Anterior cingulate cortex (tissue), 58 donors: ENCODE measurements at places on chromosomes 4 and X.
A peak's percentile ranks its signal among the peaks of the same experiment; 100 is the strongest.

- DNase-seq: no peak
These were observed 178.4 kb upstream of the GPRIN3 start for GRCh38 chr4:89486042-89486441.

GRCh38 chrX:7283741-7284140, 135.8 kb upstream of the PUDP start:
- DNase-seq: no peak

DNA sequence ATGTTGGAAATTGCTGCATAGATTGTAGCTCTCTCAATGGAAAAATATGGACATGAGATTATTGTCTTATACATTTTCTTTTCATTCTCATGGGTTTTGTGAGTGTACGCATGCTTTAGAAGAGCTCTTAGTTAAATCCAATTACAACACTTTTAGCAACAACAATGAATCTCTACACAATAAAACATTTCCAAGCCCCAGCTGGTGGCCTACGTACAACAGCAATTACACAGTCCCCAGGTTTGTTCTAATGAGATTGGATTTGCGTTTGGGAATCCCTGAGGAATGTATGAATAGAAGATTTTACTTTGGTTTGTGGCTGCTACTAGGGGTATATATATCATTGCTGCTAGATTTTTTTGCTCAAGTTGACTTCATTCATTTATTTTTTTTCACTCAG, 98.6 kb downstream of the FHDC1 start:
- no peak for DNase-seq

DNA sequence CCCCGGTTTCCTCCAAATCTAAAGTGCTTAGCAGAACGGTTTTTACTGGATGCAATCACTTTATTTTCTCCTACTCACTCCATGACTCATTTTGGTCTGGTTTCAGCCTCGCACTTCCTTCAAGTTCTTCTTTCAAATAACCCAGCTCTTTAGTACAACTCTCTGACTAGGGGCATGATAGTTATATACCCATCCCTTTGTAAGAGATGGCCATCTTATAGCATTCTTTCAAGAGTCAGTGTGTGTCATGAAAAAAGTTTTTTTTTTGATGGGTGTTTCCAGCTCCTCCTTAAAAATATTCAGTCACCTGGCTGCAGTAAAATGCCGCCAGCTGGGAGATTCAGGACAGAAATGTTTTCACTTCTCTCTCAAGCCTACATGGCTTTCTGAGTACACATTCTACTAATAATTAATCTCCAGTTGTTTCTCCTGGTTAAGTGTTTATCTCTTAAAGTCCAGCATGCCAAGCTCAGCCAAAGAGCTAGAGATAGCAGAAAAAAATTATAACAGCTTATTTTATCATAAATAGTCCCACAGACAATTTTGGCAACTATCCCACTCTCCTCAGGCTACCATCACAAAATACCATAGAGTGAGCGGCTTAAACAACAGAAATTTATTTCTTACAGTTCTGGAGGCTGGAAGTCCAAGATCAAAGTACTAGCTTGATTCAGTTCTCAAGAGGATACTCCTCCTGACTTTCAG, 139.3 kb downstream of the GASK1B start:
- DNase-seq: no peak

GRCh38 chrX:12954981-12955380, 19.9 kb upstream of the TMSB4X start:
- DNase-seq: no peak

DNA sequence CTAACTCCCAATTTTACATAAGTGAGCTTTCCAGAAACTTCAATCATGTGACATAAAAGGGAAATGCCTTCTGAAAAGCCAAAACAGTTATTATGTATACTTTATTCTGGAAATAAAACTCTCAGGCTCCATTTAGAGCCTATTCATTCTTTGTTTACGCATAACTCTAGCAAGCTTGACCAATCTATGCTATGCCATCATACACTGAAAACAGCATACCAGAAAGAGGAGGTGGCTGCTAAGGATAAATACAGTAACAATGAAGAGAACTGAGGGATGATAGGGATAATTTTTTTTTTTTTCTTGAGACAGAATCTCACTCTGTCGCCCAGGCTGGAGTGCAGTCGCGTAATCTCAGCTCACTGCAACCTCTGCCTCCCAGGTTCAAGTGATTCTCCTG, 24.4 kb downstream of the CDKL2 start:
- DNase-seq: no peak

DNA sequence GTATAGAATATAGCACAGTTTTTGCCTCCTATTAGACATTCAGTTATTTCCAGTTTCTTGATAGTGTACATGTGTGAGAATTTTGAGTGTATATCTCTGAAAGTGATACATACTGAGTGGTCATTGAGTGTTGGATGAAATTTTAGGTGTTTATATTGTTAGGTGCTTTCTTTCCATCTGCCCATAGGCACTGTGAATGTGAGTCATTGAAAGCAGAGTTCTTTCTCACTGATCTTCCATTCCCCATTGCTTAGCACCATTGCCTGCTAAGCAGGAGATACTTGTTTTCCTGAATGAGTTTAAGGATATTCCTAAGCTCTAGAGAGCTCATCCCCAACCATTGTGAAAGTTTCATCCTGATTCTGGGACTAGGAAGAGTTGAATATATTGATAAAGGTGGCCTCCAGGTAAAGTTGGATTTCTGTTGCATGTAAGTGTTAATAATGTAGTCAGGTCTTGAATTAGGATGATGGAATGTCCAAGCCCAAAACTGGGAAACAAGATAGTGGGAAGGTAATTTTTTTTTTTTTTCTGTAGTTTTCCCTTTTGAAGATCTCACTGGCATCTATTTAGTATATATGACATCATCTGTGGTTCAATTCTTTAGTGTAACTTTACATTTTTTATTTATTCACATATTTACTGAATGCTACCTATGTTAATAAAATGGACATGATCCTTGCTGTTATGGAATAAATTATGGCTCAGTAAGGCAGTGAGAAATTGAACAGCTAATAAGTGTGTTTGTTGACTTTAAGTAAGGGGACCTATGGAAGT, 22.1 kb downstream of the UBE2K start:
- DNase-seq: no peak

DNA sequence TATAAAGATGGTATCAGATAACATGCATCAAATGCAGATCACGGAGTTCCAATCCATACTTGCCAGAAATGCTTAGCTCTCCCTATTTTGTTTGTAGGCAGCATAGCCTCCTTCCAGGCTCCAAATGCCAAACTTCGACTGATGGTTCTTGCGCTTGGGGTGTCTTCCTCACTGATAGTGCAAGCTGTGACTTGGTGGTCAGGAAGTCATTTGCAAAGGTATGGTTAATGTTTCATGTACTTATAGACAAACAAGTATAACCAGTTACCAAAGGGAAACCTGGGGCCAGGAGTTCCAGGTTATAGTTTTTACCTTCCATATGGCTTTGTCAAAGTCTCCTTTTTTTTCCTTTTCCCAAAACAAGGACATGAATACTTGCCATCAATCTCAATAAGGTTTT, 5.3 kb downstream of the CWH43 start:
- DNase-seq: no peak

DNA sequence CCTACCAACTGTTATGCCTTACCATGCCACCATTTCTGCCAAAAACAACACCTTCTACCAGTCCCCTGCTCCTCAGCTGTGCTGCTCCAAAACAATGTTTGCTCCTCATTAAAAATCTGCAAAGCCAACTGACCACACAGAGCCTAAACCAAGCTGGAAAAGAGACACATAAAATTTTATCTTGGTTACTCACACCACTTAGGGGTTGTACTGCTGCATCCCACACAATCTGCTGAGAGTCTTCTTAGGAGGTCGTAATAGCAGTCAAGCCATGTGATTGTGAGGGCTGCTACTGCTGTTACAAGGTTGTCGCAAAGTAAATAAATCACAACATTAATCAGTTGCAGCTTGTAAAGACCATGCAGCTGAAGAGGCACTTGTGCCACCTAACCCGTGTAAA, 607.4 kb upstream of the FAM241A start:
- no peak for DNase-seq

GRCh38 chr4:94700298-94700697, 57.5 kb upstream of the BMPR1B start:
- no peak for DNase-seq

GRCh38 chr4:86452924-86453531, 93.2 kb upstream of the MAPK10 start:
- no peak for DNase-seq

- no peak for DNase-seq
These were observed 783.5 kb downstream of the STPG2 start for GRCh38 chr4:97359826-97360225.

DNA sequence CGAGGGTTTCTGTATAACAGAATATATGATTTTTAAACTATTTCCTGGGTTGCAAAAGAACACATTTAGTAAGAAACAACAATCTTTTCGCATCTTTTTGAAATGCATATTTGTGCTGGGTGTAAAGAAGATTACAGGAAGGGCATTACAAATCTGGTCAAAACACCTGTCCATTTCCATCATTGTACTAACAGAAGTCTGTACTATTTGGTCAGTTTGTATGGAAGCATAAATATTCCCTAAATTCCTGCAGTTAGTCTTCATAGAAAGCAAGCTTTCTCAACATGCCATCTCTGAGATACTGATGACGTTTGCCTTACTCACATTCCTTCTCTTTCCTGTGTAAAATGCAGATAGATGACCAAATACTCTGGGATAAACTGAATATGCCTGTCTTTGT, 203.3 kb downstream of the NWD2 start:
- no peak for DNase-seq

DNA sequence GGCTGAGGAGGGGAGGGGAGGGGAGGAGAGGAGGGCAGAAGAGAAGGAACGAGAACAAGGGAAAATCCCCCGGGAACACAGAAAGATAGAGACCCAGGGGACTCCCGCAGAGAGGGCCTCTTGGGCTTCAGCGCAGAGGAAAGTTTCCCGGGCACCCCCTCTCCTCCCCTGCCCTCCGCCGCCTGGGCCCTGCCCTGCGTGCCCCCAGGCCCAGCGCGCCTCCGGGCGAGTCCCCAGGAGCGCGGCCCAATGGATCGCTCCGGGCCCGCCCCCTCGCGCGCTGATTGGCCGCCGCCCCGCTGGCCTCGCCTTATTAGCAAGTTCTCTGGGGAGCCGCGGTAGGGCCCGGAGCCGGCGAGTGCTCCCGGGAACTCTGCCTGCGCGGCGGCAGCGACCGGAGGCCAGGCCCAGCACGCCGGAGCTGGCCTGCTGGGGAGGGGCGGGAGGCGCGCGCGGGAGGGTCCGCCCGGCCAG, at the start of gene MSX1:
MSX1 (plus strand) TSS at position 341 of the 474 bp plus-strand sequence. CDS start 235 bp downstream, outside the sequence.
- peak; percentile 41 for DNase-seq

DNA sequence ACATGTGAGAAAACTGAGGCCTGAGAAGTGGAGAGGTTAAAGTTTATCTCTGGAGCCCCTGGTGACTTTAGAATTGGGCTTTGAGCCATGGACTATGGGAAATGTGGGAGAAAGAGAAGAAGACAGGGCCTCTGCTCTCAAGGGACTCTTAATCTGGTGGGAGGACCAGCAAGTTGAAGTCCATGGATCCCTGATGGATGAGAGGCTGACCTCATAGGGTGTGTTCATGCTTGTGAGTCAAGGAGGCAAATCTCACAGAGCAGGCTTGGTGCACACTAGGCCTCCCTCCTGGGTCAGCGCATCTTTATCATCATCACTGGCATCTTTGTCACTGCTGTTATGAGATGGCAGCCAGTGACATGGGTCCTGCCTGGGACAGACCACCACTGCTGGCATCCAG, 211.9 kb downstream of the AFAP1 start:
- DNase-seq: no peak

DNA sequence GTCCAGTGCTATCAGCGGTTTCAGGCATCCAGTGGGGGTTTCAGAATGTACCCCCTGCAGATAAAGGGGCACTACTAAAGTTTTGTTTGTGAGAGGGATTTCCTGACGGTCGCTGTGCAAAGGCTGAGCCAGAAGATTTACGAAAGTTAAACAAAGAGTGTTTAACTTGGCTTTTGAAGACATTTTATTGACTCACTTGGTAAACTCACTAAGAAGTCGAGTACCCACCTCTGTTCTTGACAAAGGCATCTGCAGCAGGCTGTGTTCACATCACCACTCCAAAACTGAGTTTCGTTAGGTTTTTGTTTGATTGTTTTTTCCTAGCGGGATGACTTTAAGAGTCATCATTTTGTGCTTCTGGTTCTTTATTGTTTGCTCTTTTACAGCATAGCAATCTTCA, 143.9 kb upstream of the TBL1X start:
- DNase-seq: no peak

DNA sequence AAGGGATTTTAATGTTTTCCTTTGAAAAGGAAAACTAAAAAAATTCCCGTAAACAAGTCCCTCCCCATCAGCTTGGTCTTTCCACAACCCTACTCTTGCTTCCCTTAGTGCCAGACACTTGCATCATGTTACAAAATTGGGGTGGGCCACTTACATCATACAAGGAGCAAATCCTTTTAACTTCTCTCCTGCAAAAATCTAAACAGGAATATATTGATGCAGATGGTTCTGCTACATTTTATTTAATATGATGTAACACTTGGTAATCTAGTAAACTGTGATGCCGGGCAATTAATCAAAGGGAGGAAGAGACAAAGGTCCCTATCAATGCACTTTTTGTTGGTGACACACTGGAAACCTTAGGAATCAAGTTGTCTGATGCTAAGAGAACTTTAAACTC, 125.3 kb downstream of the UBE2K start:
- no peak for DNase-seq

DNA sequence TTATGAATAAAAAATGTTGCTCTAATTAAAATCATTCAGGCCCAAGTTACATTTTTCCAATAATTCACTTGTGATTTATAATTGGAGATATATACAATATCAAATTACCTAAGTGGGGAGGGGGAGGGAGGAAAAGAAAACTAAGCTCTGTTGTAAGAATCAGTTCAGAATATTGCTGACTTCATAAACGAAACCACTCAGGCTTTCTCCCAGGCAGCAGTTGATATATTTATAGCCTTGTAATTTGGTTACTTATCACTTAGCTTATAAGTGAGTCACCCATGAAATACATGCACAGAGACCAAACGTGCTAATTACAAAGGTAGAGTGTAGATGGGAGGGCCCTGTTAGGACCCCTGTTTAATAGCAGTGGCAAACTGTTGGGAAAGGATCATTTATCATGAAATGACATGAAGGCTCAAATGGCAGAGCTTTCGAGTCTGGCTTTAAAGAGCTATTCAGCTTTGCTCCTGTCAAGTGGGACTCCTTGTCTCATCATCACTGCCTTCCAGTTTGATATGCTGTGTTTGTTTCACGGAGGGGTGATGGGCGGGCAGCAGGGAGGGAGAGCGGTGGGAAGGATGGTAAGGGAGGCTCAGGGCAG, 105.6 kb upstream of the PGRMC2 start:
- DNase-seq: no peak

GRCh38 chrX:57918750-57919436, 8.6 kb upstream of the ZXDA start:
- no peak for DNase-seq

GRCh38 chr4:143768007-143768591, 67.6 kb upstream of the FREM3 start:
- DNase-seq: no peak

GRCh38 chr4:88761861-88762523, 64.4 kb upstream of the NAP1L5 start:
- no peak for DNase-seq

DNA sequence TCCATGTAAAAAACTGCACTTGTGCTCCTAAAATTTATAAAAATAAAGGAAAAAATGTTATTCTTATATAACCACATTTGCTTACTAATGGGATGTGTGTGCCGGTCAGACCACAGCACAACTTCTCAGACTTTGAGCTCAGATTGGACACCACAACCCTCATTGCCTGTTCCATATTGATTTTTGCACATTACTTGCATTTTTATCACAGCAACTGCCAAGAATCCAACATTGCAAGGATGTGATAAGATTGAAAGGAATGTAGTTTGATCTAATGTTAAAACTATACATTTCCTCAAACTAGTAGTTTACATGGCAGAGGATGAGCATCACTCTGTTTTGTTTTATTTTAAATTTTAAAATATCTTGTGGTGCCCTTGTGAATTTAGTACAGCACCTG, 227.8 kb downstream of the KDR start:
- DNase-seq: no peak
